Osteoblast (primary cell): ENCODE measurements at places on chromosomes 2 and 18. TPM values are rescaled to one million over a fixed set of nuclear protein-coding genes. Genes with fewer than 3 reads are reported as not detected.

Gene CYB5A
- total RNA-seq = 51.9 and 55.4 TPM in 2 replicates

Gene TRIM43
- total RNA-seq = not detected in 2 replicates

Gene GALNT5
- total RNA-seq = 56.5 and 75.7 TPM in 2 replicates

Gene RESP18
- total RNA-seq = not detected in 2 replicates

Gene BAZ2B
- total RNA-seq = 59.4 and 62.8 TPM in 2 replicates

Gene GPR45
- not detected in 2 replicates for total RNA-seq

Gene NT5C1B
- total RNA-seq = not detected in 2 replicates

Gene IL36A
- total RNA-seq = not detected in 2 replicates

DNA sequence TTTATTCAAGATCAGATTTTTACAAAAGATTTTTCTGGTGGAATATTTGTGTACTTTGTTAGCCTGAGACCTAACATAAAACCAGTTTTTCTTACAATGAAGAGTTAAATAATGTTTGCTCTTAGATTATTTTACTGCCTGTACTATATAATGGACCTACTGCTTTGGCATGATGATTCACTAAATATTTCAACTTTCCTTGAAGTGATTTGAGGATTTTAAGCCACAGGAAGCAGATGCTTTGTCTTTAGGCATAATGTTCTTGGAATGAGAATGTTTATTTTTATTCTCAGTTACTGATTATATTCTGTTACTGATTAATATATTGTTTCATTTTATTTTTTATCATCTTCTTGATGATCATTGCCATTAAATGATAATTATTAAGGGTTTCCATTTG, 175.3 kb upstream of the LRP1B start:
- no peak for DNase-seq

DNA sequence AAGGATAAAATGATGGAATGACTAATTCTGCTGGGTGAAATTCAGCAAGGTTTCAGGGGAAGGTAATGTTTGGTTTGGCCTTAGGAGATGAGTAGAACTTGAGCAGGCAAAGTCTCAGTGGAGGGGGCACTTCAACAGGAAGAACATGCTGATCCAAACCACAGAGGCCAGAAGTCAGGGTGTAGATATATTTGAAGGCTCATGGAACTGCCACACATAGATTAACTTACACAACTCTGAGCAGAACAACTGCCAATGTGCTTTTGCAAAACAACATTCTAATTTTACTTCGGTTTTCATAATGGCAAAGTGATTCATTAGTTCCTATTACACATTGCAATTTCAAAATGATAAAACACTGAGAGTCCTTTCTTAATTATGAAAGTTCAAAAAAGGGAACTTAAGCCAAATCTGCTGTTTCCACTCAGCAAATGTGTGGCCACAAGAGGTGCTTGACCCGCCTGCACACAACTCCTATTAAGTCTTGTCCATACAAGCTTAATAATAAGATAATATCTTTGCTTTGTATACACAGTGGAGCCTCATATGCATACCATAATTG, 284.8 kb downstream of the MREG start:
- DNase-seq = peak; percentile 80

DNA sequence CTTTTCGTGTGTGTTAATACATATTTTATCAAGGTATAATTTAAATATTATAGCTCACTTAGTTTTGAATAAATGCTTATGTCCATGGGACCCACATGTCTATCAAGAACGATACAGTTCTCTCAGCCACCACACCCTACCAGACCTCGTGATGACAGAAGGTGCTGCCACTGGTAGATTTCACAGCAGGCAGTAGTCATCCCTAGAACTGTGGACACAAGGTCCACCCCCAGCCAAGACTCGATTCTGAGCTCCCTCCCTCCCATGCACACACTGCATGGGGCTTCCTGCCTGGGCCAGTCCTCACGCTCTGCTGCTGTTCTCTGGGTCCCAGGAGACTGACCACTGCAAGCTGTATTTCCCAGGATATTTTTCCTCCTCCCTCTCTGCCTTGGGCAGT, 26.5 kb upstream of the CREB1 start:
- peak; percentile 87 for DNase-seq

GRCh38 chr2:9981655-9982054, 30.2 kb downstream of the GRHL1 start:
- no peak for DNase-seq

- DNase-seq = no peak
Measured at GRCh38 chr2:842151-842803, 108.4 kb upstream of the SNTG2 start.

GRCh38 chr18:34707670-34708069, 2.4 kb upstream of the DTNA start:
- DNase-seq = no peak

GRCh38 chr2:199216253-199216652, 241.5 kb downstream of the SATB2 start:
- DNase-seq = no peak

GRCh38 chr2:158973116-158973956, 4.9 kb downstream of the TANC1 start:
- peak; percentile 47 for DNase-seq

- peak; percentile 23 for DNase-seq
Measured at GRCh38 chr2:189261431-189261841, 81.9 kb upstream of the COL5A2 start.

DNA sequence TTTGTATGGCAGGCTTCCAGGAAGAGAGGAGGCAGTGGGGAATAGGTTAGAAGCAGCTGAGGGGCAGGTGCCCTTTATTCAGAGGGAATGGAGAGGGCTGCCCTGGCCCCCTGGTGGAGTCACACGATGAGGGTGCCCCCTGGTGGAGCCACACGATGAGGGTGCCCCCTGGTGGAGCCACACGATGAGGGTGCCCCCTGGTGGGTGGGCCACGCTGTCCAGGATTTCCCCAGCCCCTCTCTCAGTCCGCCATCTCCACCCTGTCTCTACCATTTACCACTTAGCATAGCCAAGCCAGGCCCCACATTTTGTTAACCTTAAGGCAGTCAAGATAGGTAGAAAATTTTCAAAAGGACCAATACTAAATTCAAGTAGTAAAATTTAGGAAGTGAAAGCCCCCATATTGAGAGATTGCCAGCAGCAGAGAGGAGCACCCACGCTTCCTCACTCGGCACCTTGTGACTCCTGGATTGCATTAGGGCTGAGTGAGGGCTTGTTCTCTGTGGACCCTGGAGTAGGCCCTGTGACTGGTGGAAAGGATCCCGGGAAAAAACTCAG, 10.4 kb upstream of the FAM228A start:
- peak; percentile 65 for DNase-seq

DNA sequence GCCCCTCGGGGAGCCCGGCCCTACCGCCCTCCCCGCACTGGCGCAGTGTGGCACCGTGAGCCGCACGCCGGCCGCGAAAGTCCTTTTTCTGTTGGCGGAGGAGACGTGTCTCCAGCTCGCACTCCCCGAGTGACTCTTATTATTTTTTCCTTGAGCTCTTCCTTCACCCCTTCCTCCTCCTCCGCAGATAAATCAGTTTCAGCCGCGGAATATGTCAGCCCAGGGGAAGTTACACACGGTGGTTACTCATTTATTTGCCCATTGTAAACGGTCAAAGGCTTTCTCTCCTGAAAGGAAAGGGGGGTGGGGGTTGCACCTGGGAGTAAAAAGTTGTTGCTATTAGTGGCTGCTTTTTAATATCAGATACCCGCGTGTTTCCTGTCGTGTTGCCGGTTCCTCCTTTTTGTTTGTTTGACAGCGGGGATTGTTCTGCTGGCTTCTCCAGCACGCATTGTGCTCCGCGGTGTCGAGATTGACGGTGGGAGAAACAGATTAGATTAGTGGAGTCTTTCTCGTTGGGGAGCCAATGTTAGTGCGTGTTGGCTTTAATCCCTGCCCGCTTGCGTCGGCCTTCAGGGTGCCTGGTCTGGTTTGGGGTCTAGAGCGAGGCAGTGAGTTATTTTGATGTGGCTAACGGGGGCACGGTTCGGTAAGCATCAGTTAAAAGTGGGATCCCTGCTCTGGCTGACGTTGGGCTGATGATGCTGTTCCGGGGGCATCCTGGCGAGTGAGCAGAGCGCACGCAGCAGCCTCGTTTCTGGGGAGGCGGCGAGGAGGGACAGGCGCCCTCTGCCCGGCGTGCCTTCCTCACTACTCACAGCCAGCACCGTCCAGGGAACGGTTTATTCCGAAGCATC, 1.6 kb downstream of the CRIM1 start:
- peak; percentile 85 for DNase-seq

DNA sequence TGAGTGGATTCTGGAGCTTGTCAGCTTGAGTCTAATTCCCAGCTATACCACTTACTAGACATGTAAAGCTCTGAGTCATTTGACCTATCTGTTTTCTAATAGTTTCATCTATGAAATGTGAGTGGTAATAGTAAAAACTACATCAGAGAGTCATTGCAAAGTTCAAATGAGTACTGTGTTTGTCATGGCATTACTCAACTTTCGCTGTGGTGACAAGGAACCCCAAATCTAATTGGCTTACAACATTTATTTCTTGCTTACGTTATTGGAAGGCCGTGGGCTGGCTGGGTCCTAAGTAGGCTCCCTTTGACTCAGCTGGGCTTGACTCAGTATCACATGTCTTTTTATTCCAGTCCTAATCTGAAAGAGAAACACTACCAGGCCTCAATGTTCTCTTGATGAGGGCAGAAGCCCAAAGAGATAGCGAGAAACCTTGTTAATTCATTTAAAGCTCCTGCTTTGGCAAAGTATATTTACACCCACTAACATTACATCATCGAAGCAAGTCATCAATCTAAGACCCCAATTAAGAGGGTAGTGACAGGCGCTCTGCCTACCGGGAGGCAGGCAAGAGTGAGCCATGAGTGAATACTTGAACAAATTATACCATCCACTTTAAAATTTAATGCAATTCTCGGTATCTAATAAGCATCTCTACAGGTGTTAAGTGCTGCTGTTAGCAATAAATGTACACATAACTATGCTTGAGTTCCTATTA, 431.8 kb upstream of the SPHKAP start:
- DNase-seq = peak; percentile 80

DNA sequence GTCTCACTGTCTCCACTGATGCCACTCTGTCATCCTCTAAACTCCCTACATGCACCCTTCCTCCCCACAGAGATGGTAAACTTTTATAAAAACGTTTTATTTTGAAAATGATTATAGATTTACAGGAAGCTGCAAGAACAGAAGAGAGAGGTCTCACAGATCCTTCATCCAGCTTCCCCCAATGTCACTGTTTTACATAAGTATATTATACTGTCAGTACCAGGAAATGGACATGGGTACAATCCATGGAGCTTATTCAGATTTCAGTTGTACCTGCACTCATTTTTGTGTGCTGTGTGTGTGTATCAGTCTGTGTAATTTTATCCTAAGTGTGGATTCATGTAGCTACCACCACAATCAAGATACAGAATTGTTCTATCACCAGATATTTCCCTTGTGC, 46.7 kb upstream of the FOXI3 start:
- no peak for DNase-seq

DNA sequence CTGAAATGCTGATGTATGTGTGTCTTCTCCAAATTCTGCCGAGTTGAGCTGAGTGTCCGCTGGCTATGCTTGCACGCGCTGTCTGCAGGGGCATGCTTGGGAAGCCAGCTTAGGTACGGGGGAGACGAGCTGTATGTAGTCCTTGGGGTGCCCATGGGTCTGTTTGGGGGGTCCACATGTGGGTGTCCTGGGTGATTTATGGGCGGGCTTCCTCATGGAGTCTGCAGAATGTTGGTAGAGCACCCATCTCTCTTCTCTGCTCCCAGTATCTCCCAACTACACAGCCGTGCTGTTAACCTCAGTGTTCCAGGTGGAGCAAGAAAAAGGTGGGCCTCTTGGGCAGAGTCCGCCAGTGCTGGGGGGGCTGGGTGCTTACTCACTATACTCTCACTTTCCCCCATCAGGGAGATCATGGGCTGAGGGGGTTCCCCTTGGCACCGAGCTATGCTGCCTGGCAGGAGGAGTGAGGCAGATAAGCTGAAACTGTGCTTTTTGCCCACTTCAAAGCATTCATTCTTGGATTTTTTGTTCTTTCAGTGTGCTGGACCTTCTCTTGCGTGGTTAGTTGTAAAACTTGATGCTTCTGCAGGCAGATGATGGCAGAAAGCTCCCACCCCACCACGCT, 128.2 kb upstream of the ALKAL2 start:
- no peak for DNase-seq

DNA sequence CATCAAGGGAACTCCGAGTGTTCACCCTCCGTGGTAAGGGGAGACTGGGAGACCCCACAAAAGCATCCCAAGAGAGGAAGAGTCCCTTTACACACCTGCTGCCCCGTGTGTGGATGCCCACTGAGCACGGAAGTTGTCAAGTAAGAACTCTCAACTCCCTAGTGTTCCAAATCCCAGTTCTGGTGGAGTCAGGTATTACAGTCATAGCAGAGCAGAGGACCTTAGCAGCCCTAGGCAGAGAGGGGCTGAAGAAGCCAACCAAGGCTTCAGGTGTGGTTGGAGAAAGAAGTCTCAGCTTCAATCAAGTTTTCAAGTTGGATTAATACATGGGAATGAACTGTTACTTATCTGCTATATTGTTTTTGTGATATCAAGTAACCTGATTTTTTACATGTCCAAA, 512.5 kb downstream of the RNF144A start:
- no peak for DNase-seq

DNA sequence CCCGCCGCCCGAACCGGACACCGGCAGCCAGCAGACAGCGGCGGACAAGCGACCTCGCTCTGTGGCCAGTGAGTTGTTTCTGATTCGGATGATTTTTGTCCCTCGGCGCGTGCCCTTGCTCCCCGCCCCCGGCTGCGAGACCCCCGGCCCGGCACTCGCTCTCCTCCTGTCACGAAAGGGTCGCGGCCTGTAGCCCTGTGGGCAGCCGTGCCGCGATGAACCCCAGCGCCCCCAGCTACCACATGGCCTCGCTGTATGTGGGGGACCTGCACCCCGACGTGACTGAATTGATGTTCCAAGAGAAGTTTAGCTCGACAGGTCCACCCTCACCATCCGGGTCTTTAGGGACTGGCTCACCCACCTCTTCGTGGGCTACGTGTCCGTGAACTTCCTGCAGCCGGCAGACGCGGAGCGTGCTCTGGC, 1257.5 kb upstream of the ACVR2A start:
- DNase-seq = no peak

GRCh38 chr2:236974752-236975151, 110.9 kb upstream of the COPS8 start:
- DNase-seq = no peak

- no peak for DNase-seq
Measured at GRCh38 chr18:48004577-48004976, 74.1 kb upstream of the SMAD2 start.

- peak; percentile 25 for DNase-seq
Measured at GRCh38 chr2:98240786-98241398, 105.4 kb upstream of the CNGA3 start.

DNA sequence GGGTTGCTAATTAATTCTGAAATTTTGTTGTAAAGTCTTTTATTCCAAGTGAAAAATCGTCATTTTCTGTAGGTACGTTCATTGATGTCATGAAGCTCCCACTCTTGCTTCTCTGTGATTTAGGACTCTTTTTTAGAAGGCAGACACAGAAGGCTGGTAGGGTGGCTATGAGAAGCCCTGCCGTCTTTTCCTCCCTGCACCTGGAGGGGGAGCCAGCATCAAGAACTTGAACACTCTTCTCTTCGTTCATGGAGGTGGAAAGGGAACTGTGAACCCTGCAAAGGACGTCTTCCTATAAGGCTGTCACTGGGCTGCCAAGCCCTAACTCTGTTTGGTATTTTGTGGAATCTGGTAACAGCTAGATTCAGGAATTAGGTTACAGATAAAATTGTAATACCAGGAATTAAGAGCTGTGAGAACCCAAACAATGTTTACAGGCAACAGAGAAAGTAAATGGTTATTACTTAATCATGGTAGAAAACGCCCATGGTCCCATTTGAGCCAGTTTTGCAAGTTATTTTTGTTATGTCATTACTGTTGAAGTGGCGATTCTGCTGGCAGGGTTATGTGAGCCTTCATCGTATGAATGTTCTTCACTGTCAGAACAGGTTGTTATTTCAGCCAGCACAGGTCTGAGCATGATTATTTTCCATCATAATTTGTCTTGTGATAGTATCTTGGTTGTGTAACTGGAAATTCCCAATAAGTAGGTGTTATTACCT, 112.2 kb downstream of the OSBPL6 start:
- no peak for DNase-seq
